NCI-H1694 (cell line): ENCODE measurements at places on chromosomes 5 and 9.

DNA sequence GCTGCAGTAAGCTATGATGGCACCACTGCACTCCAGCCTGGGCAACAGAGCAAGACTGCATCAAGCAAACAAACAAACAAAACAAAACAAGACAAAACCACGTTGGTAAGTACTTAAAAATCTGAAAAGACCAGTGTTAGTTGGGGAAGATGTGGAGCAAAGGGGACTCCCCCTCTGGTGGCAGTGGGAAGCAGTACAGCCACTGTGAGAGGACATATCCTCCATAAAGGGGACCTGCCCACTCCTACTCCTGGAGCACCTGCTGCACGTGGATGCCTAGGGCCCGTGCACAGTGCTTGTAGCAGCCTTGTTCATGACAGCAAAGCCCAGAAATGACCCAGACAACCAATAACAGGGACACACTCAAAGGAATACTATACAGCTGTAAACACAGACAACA lies 17.0 kb upstream of the IPPK start:
- DNase-seq: no peak

DNA sequence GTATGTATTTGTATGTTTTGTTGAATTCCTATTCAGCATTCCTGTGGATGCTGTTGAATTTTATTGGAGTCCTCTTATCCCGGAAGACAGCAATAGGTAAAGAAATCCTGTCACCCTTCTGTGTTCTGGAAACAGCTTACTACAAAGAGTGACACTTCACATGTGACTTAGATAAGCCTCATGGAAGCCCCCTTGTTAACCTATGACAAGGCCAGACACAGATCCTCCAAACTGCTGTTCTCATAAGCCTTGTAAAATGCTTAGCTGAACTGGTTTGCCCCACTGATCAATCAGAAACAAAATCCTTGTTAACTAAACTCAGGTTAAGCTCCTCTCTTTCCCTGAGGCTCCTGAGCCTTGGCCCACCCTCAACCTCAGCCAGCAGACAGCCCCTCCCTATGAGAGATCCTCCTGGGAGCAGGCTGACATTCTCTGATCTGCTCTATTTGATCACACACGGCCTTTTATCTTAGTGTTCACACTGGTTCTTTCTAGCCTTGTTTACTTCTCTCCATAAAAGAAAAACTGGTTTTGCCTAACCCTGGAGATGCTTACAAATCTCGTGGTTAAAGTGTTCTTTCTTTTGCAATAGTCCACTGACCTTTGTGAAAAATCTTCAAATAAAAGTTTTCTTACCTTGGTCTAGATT lies 29.4 kb upstream of the ATP6V1G1 start:
- no peak for DNase-seq

GRCh38 chr5:151504006-151504405 lies 56.6 kb downstream of the SLC36A1 start:
- DNase-seq: no peak

DNA sequence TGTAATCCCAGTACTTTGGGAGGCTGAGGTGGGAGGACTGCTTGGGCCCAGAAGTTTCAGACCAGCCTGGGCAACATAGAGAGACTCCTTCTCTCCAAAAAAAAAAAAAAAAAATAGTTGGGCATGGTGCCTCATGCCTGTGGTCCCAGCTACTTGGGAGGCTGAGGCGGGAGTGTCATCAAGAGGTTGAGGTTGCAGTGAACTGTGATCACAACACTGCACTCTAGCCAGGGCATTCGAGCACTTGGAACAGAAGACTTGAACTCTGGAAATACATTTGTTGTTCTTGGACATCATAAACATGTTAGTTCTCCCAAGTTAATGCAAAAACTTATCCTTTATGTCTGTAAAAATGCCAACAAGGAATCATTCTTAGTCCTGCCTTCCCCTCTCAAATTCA lies 29.6 kb downstream of the EHMT1 start:
- DNase-seq: no peak

- no peak for DNase-seq
Observed at GRCh38 chr5:54845567-54845941, 139.8 kb downstream of the ESM1 start.

DNA sequence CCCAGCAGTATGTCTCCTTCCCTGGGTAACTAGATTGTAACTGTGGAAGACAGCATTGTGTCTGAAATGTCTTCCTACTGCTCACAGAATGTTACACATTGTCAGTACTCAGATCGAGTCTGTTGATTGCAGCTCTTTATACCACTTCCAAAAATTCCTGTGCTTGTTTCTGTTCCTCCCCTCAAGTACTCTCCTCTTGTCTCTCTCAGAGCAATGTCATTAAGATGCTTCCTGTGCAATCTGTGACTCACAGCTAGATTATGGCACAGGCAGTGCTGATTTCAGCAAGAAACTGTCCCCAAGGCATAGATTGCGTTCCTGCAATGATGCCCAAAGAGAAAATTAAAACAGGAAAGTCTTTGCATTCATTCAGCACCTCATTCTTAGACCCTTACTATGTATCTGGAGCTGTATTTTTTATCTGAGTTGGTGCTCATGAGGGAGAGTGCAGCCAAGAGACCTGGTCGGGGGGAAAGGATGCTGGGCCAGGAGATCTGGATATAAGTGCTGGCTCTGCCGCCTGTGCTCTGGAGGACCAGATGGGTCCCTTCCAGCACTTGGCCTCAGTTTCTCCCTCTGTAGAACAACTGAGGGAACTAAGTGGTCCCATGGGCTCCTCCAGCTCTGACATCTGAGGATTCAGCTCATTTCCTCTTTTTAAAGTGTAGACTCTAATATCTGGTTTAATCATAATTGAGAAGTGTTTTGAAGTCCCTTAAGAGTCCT lies 40.8 kb upstream of the GNPDA1 start:
- no peak for DNase-seq

GRCh38 chr9:1050125-1050895 lies at the start of gene DMRT2:
TSS of gene DMRT2 (plus strand) at chr9:1050357. CDS start at chr9:1051614, 1,257 bp downstream.
- peak; percentile 38 for DNase-seq

- DNase-seq: no peak
Observed at GRCh38 chr9:113641100-113641885, 177.8 kb downstream of the RGS3 start.

DNA sequence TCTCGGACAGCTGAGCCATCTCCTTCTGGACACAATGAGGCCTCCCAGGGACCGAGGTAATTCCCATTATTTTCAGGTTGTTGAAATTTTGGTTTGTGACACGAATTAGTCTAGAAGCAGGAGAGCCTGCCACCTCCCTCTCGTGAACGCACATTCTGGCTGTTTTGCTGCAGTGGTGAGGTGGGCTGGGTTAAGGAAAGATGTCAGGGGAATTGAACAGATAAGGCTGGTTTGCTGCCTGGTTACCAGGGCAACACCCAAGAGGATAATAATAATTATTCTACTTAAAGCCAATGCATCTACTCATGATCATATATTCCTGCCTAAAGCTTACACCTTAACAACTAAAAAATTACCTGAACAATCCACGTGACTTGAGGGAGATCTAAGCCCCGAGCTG lies 38.1 kb downstream of the DDX31 start:
- no peak for DNase-seq

GRCh38 chr5:175690025-175690424 lies 32.2 kb downstream of the HRH2 start:
- DNase-seq: no peak

- no peak for DNase-seq
Observed at GRCh38 chr5:39137819-39138451, 63.7 kb upstream of the RICTOR start.

GRCh38 chr5:15446552-15446951 lies 53.4 kb upstream of the FBXL7 start:
- DNase-seq: no peak

DNA sequence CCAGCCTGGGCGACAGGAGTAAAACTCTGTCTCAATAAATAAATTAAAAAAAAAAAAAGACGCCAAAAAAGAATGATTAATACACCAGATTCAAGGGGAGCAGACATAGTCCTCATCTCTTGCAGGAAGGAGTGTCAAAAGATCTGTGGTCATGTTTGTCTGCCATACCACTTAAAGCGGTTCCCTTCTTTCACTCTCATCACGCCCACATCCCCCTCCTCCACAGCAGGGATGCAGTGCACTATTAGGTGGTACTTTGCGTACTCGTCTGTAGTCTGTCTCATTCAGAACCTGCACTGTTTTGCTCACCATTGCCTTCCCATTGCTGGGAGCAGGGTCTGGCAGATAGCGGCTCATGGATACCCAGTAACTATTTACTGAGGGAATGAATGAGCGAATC lies 11.2 kb downstream of the CDHR2 start:
- DNase-seq: no peak

DNA sequence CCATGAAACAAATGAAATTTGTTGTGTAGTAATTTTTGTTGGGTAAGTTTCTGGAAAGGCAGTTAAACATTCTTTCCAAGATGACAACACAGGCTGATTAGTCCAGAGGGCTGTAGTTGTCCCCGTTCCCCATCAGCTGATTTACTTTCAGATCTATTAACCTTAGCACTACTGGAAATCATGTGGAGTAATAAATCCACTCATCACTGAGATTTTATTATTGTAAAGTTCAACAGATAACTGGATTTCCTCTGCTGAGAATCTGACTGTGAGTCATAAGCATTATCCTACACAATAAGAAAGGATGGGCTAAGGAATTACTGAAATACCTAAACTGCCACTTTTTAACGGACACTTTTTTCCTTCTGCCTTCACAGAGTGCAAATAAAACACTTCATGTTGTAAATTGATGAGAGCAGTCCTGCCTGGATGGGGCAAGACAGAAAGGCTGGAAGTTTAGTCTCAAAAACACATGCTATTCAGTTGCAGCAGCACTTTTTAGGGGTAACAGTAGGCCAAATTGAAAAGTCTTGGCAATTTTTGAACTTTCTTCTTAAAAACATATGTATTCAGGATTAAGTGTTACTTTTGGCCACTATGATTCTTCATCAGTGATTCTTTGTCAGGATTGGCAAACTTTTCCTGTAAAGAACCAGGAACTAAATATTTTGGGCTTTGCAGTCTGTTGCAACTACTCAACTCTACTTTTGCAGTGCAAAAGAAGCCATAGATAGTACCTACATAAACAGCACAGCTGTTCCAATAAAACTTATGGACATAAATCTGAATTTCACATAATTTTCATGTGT lies 7.0 kb downstream of the STOM start:
- no peak for DNase-seq

GRCh38 chr5:50665091-50665490 lies 1.3 kb upstream of the PARP8 start:
- no peak for DNase-seq

DNA sequence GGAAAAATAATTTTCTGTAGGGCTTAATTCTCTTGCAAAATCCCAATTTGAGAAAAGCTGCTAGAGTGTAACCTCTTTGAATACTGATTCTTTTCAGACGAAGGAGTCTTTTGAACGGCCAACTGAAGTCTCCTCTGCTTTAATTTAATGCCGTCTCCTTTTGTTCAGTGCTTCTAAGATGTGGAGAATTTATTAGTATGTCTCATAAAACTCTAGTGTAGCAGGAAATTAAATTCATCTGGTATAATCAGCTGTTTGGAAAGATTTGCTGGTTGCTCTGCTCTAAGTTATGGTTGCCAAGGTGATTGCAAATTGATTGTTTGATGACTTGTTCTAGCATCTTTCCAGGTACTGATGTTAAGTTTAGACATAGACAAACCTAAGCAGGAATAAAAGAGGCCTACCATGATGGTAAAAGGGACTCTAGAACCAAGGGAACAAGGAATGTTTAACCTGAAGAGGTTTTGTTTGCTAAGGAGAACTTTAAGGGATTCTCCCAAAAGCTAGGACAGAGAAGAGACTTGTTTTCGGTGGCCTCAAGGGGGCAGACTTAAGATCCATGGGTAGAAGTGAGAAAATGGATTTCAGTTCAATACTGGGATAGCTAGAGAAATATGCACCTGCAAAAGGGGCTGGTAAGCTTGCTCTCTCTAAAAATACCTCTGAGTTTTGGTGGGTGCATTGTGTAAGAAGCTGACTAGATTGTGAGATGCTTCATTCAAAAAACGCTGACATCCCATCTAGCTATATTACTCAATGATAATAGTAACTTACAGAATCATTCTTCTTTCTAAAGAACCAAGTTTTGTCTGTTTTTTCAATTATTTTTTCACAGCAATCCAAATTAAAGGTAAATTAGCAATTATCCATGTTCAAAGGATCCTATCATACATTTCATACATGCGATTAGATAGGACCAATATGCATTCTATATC lies 5.7 kb upstream of the ADRB2 start:
- DNase-seq: no peak

GRCh38 chr9:131198041-131198715 lies 72.8 kb downstream of the NUP214 start:
- DNase-seq: no peak

DNA sequence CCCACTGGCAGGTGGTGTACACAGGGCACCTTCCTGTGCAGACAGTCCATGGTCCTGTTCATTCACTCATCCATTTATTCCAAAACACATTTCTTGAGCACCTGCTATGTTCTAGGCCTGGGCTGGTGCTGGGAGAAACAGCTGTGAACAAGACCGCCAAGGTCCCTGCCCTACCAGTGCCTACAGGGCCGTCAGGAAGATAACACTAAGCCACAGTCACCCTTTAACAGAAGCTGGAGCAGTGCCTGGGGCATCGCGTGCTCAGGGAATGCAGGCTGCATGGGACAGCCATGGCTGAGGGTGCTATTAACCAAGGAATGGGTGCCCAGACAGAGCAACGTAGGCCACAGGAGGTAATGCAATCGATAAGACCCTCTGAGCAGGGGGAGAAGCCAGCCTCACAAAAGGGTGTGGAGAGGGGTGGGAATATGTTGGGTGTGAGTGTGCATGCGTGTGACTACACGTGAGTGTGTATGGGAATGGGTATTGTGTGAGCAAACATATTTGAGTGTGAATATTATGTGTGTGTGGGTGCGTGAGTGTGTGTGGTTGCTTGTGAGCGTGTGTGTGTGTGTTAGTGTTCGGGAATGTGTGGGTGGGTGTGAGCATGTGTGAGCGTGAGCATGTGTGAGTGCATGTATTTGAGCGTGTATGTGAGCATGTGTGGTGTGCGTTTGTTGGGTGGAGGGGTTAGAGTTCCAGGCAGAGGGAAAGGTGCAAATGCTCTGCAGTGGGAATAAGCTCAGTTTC lies 19.1 kb downstream of the DUSP1 start:
- no peak for DNase-seq

GRCh38 chr9:135608999-135609317 lies 30.4 kb downstream of the GLT6D1 start:
- no peak for DNase-seq

DNA sequence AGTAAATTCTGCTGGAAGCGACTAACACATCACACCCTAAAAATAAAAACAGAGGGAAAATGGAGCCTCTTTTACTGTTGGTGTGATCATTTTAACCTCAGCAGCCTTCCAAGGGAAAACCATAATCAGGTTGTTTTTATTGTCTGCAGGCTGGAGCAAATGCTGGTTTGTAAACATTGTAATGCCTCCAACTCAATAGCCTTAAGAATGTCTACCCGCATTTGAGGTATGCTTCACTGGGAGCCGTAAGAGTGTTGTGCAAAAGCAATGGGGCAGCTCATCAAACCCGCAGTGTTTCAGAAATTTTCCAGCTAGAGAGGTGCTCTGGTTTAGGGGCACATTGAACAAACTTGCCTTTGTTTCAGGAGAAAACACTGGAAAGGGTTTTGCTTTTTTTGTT lies 17.0 kb downstream of the NIM1K start:
- no peak for DNase-seq

DNA sequence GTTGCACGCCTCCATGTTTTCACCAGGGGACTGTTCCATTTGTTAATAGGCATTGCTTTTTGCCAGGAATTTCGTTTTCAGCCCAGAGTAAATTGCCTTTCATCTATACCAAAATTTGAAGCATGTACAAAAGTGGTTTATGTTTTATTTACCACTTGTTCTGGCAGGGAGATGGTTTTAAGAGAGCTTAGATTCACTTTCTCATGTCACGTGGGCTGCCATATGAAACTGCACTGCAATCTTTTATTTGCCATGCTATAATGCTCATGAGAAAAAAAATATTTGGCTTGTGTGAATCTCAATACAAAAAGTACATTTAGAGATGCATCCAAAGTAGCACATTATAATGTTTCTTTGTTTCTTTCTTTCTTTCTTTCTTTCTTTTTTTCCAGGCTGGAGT lies 284.1 kb upstream of the GRIA1 start:
- no peak for DNase-seq
